ENCODE measurements at places on chromosomes 6 and 20. TPM values are rescaled to one million over a fixed set of nuclear protein-coding genes. Genes with fewer than 3 reads are reported as not detected.

DNA sequence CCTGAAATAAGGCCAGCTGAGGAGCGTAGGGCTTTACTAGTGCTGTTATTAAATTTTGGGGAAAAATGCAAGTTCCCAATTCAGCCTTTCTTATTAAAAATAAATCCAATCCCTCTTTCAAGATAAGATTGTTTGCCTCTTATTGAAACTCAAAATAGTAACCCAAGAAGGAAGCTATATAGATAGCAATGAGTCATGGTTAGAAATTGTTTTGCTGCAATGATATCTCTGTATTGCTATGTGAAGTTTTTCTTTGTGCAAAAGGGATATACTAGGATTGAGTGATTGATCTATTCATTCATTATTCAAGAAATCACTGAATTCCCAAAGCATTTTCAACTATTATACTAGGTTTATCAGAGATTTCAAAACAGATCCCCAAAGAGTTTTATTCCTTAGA is 93.0 kb upstream of the HDAC2 start:
- no peak for DNase-seq

GRCh38 chr20:49009899-49010631 is 36.0 kb upstream of the CSE1L start:
- DNase-seq: no peak

DNA sequence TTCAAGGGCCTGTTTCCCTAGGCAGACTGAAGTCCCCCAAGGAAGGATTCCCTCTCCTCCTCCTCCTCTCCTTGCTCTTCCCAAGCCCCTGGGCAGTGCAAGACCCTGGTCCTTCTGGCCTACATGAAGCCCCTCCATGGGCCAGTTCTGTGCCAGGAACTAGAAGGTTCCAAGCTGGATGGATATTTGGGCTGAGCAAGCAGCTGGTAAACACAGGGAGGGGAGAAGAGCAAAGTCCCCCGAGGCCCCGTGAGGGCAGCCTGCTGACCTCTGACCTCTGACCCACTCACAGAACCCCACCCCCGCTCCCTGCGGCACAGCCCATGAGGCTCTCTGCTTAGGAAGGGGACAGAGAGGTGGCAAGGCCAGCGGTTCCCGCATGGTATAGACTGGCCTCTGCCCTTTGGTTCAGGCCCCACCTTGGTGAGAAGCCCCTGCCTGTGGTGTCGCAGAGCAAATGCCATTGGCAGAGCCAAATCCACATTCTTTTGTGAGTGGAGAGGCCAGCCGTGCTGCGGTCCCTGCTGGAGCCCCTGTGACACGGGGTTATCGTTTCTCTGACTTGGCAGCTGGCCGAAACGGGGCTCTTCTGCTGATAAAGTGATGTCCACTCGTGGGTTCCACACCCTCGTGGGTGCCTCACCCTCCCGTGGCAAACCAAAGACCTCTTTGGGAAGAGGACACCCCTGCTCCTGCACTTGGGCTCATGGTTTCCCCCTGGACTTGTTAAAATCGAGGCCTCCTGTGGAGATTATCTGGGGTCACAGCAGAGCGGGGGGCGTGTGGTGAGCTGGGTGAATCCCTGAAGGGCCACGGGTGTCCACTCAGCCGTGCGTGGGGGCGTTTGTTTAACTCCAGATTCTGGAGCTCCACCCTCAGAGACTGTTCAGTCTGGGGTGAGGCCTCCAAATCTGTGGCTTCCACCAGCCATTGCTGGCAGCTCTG is 2.1 kb upstream of the CHRNA4 start:
- DNase-seq: no peak

GRCh38 chr6:166007349-166008263 is 160.0 kb downstream of the TBXT start:
- DNase-seq: peak; percentile 63

The SEL1L2 gene
- total RNA-seq: not detected

Data from dorsolateral prefrontal cortex (tissue), 122 donors.